ENCODE measurements at places on chromosomes 16 and 17.
A peak's percentile ranks its signal among the peaks of the same experiment; 100 is the strongest.

DNA sequence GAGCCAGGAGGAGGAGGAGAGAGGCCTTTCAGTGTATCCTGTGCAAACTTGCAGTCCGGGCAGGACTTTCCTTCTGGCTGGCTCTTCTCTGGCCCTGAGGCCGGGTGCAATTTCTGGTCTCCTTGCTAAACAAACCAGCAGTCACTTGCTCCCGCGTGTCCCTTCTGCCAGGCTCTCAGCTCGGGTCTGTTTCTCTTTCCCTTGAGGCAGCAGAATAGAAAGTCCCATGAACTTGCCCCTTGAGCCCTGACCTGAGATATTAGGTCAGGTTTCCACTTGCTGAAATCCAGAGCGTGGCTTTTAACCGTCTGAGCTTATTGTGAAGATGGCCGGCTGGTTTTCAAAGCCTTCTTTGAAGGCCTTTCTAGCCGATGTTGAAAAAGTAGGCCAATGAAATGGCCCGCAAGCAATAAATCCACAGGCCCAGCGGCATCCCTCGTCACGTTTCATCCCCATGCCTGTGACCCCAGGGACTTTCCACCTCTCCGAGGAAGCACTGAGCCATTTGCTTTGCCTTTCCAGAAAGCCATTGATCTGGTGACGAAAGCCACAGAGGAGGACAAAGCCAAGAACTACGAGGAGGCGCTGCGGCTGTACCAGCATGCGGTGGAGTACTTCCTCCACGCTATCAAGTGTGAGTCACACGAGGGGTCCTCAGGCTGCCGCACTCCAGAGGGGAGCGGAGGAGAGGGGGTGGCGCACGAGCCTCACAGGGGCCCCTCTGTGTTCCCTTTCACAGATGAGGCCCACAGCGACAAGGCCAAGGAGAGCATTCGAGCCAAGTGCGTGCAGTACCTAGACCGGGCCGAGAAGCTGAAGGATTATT, 4.5 kb downstream of the VPS4A start:
- no peak for DNase-seq

DNA sequence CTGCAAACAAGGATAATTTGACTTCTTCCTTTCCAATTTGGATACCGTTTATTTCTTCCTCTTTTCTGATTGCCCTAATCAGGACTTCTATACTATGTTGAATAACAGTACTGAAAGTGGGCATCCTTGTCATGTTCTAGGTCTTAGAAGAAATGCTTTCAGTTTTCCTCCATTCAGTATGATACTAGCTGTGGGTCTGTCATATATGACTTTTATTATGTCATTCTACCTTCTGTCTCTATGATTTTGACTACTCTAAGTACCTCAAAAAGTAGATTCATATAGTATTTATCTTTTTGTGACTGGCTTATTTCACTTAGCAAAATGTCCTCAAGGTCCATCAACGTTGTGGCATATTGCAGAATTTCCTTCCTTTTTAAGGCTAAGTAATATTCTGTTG, 111.5 kb upstream of the RBBP6 start:
- DNase-seq = no peak

- DNase-seq = no peak
Observed at GRCh38 chr16:84255050-84255810, 15.4 kb upstream of the KCNG4 start.

DNA sequence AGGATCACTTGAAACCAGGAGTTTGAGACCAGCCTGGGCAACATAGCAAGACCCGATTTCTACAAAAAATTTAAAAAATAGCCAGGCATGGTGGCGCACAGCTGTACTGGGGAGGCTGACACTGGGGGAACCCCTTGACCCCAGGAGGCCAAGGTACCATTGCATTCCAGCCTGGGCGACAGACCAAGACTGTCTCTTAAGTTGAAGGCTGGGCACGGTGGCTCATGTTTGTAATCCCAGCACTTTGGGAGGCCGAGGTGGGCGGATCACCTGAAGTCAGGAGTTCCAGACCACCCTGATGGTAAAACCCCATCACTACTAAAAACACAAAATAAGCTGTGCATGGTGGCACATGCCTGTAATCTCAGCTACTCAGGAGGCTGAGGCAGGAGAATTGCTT, 74.9 kb downstream of the LITAF start:
- no peak for DNase-seq

GRCh38 chr16:381789-382717, at the start of gene PGAP6:
Gene PGAP6 (minus strand): TSS chr16:381978. CDS start chr16:381821, 157 bp downstream.
- DNase-seq = peak; percentile 19

- no peak for DNase-seq
Observed at GRCh38 chr17:41343029-41343428, 7.6 kb downstream of the KRT33A start.

GRCh38 chr17:31754239-31754945, 104.7 kb downstream of the COPRS start:
- no peak for DNase-seq
